ENCODE measurements at places on chromosomes 7 and 10. TPM values are rescaled to one million over a fixed set of nuclear protein-coding genes. Genes with fewer than 3 reads are reported as not detected.

DNA sequence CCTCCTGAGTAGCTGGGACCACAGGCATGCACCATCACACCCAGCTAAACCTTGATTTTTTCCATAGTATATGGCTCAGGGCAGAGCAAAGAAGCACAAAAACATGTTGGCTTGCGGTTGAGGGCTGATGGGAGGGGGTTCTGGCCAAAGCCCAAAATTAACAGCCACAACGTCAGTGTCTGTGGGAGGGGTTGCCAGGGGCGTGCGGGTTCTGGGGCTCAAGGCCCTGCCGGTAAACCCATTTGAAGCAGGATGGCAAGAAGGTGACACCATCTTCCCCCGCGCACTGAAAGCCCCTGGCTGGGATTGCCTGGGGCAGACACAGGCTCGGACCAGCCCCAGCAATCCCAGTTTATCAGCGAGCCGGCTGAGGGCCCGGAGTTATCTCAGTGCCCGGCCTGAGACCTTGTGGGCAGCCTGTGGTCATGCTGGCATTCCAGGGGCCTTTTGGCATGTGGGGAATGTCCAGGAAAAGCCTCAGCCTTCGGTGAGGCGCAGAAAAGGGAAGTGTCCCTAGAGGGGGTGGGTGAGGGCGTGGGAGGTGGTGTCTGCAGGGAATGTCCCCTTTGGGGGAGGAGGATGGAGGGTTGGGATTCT, 167.7 kb upstream of the TNRC18 start:
- no peak for DNase-seq

HOXA7 gene
- 13.3 TPM for polyA plus RNA-seq

NEURL1 gene
- polyA plus RNA-seq = not detected

DNA sequence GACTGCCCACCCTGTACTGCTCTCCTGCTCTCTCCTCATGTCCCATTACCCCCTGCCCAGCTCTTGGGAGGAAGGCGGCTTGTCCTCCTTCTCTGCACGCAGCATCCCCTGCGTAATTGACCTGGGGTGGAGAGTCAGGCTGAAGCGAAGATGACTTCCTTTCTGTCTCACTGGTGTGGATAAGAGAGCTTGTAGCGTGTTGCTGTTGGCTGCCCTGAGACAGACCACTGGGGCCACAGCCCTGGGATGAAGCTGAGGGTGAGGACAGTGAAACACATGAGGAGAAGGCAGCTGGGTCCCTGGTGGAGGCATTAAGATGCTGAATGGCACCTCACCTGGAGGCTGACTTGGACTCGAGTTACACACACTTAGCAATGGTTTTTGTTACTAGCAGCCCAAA, 310.3 kb upstream of the ZNF32 start:
- no peak for DNase-seq

- no peak for DNase-seq
These were observed 12.5 kb upstream of the TNS3 start for GRCh38 chr7:47594406-47594805.

DNA sequence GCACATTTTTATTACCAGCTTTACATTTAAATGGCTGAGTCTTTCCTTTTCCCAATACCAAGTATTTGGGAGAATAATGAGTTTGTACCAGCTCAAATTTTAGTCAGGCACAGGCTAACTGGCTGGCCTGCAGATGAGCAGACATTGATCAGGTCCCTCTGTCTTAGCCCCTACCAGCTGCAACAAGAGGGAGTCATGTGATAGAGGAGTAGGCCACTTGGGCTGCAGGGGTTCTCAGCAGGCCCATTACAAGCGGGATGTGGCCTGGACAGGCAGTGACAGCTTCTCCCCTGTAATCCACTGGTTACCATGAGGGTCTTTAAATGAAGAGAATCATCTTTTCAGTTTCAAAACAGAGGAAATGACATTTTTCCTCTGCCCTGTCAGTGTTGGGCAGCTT, 283.6 kb downstream of the SUGCT start:
- no peak for DNase-seq

DNA sequence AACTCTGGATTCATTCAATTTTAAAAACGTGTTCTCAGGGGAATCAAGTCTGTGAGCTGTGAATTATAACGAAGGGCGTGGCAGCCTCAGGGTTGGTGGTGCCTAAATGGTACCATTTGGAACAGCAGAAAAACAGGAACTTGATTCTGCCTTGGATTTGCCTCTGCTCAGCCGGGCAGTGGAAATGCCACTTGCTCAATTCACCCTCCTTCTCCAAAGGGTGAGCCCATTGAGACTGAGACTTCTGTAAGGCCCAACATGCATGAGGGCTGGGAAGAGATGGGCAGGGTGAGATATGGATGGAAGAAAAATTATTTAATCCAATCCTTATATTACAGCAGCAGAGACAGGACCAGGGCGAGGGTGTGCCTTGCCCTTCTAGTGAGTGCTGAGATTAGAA, 107.1 kb upstream of the HABP2 start:
- no peak for DNase-seq

- DNase-seq = no peak
These were observed 145.9 kb downstream of the LRRC4 start for GRCh38 chr7:127885222-127885772.

DNA sequence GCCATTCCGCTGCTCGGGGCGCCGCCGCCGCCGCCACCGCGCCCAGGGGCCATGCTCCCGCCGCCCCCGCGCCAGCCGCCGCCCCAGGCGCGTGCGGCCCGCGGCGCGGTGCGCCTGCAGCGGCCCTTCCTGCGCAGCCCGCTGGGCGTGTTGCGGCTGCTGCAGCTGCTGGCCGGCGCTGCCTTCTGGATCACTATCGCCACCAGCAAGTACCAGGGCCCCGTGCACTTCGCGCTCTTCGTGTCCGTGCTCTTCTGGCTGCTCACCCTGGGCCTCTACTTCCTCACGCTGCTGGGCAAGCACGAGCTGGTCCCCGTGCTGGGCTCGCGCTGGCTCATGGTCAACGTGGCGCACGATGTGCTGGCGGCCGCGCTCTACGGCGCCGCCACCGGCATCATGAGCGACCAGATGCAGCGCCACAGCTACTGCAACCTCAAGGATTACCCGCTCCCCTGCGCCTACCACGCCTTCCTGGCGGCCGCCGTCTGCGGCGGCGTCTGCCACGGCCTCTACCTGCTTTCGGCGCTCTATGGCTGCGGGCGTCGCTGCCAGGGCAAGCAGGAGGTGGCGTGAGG, 383 bp downstream of the MARVELD1 start:
- peak; percentile 80 for DNase-seq
